Activated T-cell treated with anti-CD3 and anti-CD28 coated beads for 1 hour (primary cell): ENCODE measurements at places on chromosomes 1 and 21.

GRCh38 chr1:184821658-184822057, 67.0 kb upstream of the EDEM3 start:
- no peak for DNase-seq

GRCh38 chr1:219555806-219556205, 57.1 kb downstream of the ZC3H11B start:
- no peak for DNase-seq

GRCh38 chr1:94092210-94092613, 28.7 kb downstream of the ABCA4 start:
- no peak for DNase-seq

DNA sequence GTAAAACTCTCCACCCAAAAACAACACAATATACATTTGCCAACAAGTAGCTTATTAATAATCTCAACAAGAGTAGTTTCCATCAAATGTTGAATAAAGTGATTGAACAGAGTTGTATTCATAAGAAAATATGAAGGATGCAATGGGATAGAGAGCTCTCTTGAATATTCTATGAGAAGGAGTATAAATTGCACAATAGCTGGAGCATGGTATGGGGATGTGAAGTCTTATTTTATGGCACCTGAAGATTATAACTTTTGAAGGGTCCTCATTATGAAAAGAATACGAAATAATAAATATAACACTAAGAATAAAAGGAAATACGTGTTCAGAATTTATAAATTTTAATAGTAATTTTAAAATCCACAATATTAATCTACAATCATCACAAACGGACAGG, 1415.1 kb downstream of the KCNT2 start:
- no peak for DNase-seq

DNA sequence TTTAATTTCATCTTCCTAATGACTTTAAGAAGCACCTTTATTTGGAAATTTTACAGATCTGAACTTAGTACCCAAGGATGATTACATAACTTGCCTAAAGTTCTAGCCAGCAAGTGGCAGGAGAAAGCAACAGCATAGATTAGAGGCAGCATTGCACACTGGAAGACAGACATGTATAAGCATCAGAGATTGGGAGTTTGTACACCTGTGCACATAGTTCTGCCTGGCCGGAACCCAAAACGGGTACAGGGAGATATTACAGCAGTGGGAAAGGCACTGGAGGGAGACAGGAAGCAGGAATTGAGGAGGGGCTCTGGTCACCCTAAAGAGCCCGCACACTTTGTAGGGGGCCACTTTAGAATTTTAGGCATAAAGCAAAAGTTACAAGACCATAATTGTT, 19.3 kb downstream of the GBP6 start:
- DNase-seq = no peak

DNA sequence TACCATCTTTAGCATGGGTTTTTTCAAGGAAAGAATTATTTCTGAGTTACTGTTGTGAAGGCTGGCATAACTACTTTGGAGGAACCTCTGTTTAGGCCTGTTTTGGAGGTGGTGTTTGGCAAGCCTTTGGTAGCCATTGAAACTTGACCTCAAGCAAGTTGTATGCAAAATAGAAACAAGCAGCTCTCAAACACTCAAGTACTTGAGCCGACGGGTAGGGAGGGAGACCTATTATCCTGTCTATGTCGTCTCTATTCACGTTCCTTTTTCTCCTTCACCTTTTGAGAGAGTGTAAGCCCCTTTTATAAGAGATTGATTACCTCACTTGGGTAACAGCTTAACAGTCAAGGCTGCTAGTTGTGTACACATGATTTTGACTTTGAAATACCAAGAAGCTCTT, 878.3 kb upstream of the CXADR start:
- DNase-seq = no peak

- DNase-seq = no peak
Measured at GRCh38 chr1:158163000-158163947, 17.4 kb upstream of the CD1D start.
